Activated naive CD4-positive, alpha-beta T cell treated with Interleukin-2 at 50 U/mL for 16 hours (primary cell): ENCODE measurements at places on chromosomes 16 and 17.

DNA sequence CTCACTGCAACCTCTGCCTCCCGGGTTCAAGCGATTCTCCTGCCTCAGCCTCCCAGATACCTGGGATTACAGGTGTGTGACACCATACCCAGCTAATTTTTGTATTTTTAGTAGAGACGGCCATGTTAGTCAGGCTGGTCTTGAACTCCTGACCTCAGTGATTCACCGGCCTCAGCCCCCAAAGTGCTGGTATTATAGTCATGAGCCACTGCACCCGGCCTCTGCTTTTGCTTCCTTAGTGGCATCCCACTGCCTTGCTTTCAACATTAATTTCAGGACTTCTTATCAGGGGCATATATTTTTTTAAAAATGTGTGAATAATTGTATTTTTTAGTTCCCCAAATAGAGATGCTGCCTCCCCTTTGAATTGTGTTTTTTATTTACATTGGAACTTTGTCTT, 98.8 kb downstream of the SYCE1L start:
- no peak for DNase-seq

DNA sequence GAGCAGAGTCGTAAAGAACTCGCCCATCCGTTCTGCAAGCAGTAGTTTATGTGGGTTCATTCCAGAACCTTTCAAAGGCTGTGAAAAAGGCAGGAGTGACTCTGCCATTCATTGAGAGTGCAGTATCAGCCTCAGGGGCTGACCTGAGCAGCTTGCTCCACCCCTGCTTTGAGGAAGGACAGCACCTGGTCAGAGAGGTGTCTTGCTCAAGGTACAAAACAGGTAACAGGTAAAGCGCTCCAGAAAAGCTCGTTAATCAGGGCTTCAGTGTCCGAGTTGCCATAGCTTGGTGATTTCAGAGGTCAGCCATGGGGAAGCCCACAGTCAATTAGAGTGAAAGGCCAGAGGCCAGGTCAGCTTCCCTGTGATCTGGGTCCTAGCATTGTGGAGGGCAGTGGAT, 251.1 kb downstream of the ABCC12 start:
- no peak for DNase-seq

DNA sequence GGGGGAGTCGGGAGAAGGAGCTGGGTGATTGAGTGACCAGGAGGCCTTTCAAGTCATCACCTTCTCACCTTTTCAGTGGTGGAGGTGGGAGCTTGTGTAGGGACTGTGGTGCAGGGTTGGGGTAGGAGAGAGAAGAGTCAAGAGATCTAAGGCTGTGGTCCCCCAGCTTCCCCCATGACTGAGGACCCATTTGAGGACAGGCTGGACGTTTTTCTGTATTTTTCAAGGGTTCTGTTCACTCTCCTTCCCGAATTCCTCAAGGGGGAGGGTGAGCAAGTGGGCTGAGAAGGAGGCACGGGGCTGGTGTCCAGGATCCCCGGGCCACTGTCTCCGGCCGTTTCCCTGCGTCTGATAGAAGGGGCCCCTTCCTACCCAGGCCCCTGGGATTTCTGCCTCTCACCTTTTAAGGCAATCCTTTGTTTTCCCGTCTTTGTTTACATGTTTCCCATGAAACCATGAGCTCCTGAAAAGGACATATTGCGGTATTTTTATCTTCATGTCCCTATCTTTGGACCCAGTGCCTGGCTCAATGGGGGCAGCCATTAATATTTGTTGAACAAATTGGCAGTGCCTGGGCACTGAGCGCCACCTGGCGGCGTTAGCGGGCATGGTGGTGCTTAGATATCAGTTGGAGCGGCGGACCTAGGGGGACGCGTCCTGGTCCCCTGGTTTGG, 9.2 kb upstream of the CD300A start:
- DNase-seq: peak; percentile 79

- DNase-seq: no peak
Observed at GRCh38 chr17:11545696-11546095, 52.6 kb upstream of the DNAH9 start.

- DNase-seq: no peak
Observed at GRCh38 chr16:85090181-85090580, 22.1 kb downstream of the CIBAR2 start.

GRCh38 chr16:20515688-20516090, 60.5 kb downstream of the ACSM2B start:
- no peak for DNase-seq

GRCh38 chr17:19533718-19534561, at the start of gene SLC47A1:
SLC47A1 (plus strand) TSS chr17:19533854; CDS start chr17:19533940, 86 bp downstream.
- DNase-seq: no peak

GRCh38 chr16:12050361-12050760, 73.8 kb downstream of the SNX29 start:
- DNase-seq: no peak

DNA sequence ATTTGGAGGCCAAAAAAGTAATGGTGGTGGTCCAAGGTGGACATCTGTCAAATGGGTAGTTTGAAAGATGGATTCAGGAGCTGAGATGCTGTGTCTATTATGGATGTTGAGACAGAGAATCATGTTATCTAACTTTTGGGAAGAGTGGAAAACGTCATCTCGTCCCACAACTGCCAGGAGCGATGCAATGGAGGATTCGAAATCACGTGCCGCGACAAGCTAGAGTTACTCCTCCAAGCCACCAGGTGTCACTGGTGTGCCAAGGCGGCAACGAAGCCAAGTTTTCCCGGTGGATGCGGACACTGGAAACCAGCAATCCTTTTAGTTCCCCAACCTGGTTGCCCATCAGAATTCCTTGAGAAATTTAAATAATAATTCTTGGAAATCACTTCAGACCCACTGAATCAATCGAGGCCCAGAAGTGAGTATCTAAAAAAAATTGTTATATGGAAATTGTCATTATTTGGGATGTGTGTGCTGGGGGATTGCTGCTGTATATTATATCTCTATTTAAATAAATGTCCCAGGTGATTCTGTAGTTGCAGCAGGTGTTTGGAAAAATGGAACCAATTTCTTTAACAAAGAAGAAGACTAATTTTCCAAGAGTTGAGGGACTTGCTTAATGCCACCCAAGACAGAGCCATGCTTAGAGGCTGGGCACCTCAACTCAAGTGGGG, 206.1 kb downstream of the HAPSTR1 start:
- DNase-seq: no peak

DNA sequence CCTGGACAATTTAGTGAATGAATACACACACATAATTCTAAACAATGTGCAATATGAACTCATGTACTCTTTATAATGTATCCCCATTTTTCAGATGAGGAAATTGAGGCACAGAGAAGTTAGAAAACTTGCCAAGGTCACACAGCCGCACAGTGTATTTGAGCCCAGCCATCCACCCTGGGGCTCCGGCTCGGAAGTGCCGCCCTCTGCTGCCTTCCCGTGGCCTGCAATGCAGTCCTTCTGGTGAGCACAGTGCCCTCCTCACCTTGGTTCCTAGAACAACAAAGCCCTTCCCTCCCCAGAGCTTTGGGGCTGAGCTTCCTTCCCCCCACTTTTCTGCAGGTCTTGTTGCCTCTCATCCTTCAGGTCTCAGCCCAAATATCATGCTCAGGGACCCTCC, 63.7 kb downstream of the C16orf78 start:
- DNase-seq: no peak

GRCh38 chr16:54407596-54407995, 121.0 kb upstream of the IRX3 start:
- DNase-seq: no peak

- DNase-seq: no peak
Observed at GRCh38 chr16:67104061-67104460, 5.7 kb upstream of the PHAF1 start.

- DNase-seq: no peak
Observed at GRCh38 chr16:4175849-4176248, 59.6 kb upstream of the ADCY9 start.

GRCh38 chr16:24670623-24671454, 58.6 kb upstream of the TNRC6A start:
- no peak for DNase-seq

- no peak for DNase-seq
Observed at GRCh38 chr17:76947771-76948170, 79.6 kb downstream of the MGAT5B start.

DNA sequence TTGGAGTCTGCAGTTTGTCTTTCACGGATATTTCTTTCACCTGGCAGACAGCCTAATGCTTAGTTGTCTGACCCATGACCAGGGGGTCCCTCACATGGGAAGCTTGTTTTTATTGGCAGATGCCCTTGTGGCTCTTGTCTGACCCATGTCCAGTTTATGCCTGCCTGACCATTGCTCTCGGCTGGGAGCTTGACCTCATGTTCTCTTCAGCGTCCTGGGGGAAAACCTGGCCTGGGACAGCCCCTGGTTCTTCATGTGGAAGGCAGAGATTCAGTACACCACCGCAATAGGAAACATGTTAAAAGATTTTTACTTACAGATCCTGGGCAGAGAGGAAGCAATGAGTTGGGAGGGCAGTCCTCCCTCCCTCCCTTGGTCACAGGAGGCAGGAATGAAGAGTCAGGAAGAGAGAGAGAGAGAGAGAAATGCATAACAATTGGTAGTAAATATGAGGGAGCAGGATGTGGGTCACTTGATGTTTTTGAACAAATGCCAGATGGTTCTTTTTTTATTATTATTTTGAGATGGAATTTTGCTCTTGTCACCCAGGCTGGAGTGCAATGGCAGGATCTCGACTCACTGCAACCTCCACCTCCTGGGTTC, 302.7 kb upstream of the MYOCD start:
- no peak for DNase-seq

DNA sequence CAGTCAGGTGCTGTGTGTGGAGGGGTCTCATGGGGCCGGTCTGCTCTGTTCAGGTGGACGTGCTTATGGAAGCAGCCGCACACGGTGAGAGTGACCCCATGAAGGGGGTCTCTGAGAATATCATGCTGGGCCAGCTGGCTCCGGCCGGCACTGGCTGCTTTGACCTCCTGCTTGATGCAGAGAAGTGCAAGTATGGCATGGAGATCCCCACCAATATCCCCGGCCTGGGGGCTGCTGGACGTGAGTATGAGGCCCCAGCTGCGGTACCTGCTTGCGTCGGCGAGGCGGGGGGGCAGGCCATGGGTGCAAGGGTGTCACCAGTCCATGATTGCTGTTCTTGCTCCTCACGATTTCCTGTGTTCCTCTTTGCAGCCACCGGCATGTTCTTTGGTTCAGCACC, 27.9 kb downstream of the POLR2A start:
- no peak for DNase-seq

- no peak for DNase-seq
Observed at GRCh38 chr16:11390573-11391495, 45.6 kb downstream of the RMI2 start.

DNA sequence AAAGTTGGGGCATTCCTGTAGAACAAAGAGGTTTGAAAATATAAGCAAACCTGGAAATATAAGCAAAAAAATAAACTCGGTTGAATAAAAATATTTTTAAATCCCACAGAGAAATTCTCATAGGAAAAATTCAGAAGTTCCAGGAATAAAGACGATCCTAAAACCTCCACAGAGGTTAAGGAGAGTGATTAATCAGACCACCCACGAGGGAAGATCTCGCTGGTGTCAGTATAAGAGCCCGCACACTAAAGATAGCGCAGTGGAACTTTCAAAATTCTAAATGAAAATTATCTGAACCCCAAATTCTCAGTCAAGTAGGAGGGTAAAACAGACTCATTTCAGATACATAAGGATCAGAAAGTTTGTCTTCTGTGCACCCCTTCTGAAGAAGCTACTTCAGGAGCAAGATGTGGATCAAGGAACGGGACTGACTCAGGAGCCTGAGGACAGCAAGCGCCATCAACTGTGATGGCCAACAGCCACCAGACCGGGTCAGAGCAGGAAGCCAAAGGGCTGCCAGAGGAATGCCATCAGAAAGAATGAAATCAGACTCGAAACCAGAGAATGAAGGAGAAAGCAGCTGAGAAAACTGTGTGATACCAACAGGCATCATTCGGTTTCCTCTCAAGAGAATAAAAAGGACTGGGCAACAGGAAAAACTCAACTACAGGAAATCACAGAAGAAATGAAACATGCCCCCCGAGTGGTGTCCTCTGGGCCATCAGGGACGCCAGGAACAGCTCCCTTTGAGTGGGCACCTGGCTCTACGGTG, 66.9 kb downstream of the CYTH1 start:
- no peak for DNase-seq

DNA sequence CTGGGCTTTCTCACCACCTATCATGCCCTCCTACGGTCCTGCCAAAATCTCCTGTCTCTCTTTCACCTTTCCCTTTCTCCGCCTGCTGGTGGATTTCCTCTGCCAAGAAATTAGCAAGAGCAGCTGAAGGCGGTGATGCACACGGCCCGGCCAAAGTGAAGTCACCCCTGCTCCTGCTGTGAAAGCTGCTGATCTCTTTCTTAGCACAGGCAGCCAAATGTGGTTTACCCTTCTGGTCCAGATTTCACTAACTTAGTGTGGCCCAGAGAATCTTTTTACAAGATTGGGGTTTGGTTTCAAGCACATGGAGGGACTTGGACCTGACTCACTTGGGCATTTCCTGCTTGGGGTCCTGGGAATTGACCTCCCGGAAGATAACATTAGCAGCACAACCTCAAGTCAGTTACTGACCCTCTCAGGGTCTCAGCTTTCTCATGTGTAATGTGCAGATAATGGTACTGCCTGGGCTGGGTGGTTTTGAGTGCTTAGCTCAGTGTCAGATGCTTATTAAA, 155.7 kb downstream of the SOCS1 start:
- peak; percentile 68 for DNase-seq

DNA sequence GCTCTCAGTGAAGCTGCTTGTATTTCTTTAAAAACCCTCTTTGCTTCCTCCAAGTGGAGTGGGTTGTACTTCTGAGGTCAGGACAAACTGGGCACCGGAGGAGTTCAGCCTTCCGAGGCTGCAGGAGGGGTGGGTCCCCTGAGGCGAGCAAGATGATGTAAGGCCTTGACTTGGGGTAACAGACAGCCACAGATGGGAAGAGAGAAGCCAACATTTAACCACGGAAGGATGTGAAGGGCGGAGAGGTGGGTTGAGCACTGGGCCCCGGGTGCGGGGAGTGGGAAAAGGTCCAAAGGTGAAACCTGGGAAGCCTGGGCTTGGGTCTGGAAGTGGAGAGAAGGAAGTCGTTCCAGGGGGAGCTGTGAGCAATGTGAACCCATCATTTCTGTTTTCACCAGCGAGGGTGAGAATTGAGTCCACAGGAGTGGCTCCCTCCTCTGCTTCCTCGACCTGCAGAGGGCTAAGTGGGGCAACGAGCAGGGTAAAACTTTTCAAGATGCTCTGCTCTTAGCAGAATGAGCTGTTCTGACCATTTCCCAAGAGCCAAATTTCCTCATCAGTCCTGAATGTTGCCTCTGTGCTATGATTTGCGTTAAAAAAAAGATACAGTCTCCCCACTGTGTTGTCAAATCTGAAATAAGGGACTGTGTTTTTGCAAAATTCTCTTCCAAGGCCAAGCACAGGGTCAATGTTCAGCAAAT, 137.7 kb upstream of the CRHR1 start:
- DNase-seq: no peak

GRCh38 chr17:78818932-78819331, 21.7 kb downstream of the USP36 start:
- DNase-seq: peak; percentile 33
